ENCODE measurements at places on chromosomes 16 and 17. TPM values are rescaled to one million over a fixed set of nuclear protein-coding genes. Genes with fewer than 3 reads are reported as not detected.

Gene GSG1L2
- not detected for total RNA-seq

Gene ASGR1
- 0.92 TPM for total RNA-seq

Gene P2RX5
- 34.2 TPM for total RNA-seq

Gene GNAO1
- total RNA-seq = 7.0 TPM

GRCh38 chr16:1069154-1069553, 3.4 kb upstream of the SSTR5 start:
- DNase-seq = no peak

- DNase-seq = no peak
Observed at GRCh38 chr17:20952183-20952582, 90.6 kb downstream of the USP22 start.

- no peak for DNase-seq
Observed at GRCh38 chr17:77796176-77796860, 162.2 kb upstream of the TNRC6C start.

DNA sequence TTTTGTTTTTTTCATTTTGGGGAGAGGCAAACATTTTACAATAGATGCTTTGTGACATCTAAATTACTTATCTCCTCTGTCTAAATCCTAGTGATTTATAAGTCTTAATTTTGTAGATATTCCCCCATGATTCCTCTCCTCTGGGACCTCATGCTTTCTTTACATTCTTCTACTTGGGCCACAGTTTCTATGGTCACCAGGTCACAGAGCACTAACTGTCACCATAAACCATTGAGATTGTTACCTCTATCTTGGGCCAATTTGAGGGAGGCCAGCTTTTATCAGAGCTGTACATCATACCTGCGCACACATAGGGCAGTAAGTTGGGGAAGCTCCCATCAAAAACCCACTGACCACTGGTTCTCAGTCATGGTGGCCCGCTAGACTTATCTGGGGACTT, 582.1 kb upstream of the SALL1 start:
- DNase-seq = no peak

GRCh38 chr17:67682196-67682595, 35.5 kb upstream of the NOL11 start:
- DNase-seq = no peak

DNA sequence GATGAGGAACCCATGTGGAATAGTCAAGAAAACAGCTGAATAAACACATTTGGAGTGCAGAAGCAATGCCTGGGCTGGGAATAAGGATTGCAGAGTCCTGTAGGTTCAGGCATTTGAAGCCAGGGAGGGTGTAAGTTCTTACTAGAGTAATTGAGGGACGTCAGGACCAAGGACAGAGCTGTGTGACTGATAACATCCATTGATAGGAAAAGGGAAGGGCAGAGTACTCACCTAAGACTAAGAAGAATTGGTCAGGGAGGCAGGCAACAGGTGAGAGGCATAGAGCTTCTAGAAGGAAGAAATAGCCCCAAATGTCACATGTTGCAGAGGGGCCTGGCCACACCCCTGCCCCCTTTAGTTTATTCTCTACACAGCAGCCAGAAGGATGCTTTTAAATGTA, 79.8 kb upstream of the TMEM132E start:
- DNase-seq = no peak

GRCh38 chr17:49468811-49469385, 26.2 kb upstream of the NGFR start:
- no peak for DNase-seq

DNA sequence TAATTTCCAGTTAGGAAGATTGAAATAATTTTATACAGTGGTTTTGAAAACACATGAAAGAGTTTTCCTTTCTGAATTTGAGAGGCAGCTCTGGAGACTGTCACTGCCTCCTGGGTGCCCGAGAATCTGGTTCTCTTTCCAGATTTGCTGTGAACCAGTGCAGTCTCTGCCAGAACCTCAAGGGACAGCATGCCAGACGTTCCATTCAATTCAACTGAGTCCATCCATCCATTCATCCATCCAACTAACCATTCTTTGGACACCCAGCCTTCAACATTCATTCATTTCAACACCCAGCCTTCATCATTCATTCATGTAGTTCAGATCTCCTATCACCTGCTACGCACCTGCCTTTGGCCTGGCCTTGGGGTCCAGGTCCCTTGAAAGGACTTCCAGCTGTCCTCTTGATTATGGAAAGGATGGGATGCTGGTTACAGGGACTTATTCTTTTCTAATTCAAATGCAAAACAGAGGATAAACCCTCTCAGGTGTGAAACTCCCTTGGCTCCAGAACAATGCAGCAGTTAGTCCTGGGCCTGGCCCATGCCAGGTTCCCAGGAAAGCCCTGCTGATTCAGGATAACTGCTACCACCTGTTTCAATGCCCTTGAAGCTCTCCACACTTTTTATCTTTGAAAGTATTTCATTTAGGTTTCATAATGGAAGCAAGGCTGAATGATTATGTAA, 68.7 kb downstream of the WSCD1 start:
- no peak for DNase-seq

DNA sequence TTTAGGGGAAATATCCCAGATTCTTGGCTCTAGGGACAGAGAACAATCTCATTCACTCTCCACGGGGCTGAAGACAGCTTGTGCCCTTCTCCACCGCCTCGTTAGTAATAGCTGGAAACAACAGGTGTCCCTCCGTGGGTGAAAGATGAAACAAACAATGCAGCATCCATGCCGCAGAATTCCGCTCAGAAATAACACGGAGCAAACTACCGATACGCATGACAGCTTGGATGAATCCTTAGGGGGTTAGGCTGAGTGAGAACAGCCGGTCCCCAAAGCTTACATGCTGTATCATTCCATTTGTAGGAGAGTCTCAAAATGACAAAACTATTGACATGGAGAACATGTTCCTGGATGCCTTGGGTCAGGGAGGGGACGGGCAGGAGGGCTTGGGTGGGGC, 29.4 kb upstream of the CACNG1 start:
- no peak for DNase-seq

DNA sequence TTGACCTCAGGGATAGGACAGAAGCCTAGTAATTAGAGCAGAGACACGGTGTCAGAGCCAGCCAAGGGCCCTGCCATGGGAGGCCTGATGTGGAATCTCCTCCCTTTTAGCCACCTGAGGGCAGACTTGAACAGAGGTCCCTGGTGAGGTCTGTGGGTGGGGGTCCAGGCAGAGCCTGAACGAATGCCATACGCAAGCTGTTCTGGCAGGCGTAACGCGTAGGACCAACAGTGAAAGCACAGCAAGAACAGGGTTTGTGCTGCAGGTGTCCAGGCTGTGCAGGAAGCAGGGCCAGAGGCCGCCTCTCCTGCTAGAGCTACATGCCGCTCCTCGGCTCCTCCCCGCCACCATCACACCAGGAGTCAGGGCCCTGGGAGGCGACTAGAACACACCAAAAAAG, 81.9 kb upstream of the TBX2 start:
- no peak for DNase-seq

DNA sequence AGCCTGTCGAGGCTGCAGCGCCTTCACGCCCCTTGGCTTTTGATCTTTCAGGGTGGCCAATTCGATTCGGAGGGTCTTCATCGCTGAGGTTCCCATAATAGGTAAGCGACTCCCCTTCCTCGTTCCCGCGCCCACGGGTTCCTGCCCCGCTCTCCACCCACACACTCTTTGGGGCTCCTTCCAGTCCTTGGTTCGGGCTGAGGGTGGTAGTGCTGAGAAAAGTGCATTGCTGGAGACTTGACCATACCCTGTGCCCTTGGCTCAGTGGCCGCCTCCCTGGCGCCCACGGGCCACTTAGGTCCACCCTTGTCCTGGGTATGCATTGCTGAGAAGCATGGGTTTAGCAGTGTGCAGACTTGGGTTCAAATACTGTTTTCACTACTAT, 491 bp downstream of the POLR2C start:
- DNase-seq = no peak

GRCh38 chr17:50659179-50659578, 24.5 kb downstream of the ABCC3 start:
- no peak for DNase-seq
